ENCODE measurements at places on chromosomes 3 and 15.

- DNase-seq, result no peak
These were observed 9.9 kb downstream of the BCL6 start for GRCh38 chr3:187735383-187735782.

DNA sequence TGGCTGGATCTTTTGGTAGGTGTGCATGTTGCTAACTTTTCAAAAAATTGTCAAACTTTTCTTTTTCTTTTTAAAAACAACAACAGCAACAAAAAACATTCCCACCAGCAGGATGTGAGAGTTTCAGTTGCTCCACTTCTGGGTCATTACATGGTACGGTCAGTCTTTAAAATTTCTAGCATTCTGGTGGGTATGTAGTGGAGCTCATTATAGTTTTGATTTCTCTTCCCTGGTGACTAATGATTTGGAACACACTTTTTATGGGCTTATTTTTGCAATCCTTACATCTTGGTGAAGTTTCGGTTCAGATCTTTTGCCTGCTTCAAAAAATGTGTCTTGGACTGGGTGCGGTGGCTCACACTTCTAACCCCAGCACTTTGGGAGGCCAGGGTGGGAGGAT lies 19.3 kb downstream of the ATP1B3 start:
- DNase-seq, result no peak

DNA sequence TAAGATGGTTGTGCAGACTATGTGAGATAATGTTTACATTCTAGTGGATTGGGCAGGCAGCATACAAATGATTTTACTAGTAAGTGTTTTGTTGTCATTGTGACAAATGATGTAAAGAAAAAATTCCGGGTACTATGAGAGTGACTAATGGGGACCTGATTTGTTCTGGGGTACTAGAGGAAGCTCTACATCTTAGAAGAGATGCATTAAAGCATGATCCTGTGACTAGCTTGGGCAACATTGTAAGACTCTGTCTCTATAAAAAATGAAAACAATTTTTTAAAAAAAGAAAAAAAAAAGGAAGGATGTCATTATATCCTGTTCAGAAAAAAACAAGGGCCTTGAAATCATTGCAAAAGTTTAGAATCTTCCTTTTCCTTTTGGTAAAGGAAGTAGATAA lies 58.1 kb upstream of the MYRIP start:
- no peak for DNase-seq

- DNase-seq, result no peak
These were observed 53.6 kb upstream of the AP4E1 start for GRCh38 chr15:50854601-50855490.

DNA sequence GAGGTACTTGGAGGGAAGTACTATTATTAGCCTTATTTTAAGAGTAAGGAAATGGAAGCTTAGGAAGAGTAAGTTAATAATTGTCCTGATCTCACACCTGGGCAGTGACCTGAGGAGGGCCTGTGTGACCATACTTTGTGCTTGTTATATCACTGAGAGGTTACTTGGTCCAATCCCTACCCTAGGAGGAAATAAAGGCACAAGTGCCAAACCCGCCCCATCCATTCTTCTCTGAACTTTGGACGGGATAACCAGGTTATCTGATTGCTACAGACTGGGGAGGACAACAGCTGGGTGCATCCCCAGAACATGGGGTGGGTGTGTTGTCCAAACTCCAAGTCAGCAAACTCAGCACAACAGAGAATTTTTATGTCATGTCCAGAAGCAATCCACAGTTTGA lies 77.7 kb upstream of the NR2E3 start:
- no peak for DNase-seq

DNA sequence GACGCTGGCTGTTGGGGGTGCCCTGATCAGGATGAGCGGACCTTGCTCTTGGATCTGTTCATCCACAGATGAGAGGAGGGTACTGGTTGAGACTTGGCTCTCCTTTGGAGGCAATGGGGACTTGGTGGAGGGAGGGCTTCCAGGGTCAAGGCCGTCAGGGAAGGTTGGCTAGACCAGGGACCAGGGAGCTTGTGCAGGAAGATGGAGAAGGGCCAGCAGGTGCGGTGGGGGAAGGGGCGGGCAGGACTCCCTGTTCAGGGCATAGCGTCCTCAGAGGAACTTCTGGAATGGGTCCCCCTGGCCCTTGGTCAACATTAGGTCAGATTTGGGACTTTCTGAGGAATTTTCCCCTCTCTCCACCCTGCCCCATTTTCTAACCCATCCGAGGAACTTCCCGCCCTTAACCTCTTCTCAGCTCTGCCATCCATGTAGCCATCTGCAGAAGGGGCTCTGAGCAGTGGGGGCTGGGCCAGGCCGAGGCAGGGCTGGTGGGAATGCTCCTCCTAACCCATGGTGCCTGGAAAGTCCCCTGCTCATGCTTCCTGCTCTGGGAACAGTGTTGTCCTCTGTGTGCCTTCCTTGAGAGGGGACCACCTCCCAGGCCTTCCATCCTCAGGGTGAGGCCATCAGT lies 11.5 kb downstream of the SNX33 start:
- no peak for DNase-seq

DNA sequence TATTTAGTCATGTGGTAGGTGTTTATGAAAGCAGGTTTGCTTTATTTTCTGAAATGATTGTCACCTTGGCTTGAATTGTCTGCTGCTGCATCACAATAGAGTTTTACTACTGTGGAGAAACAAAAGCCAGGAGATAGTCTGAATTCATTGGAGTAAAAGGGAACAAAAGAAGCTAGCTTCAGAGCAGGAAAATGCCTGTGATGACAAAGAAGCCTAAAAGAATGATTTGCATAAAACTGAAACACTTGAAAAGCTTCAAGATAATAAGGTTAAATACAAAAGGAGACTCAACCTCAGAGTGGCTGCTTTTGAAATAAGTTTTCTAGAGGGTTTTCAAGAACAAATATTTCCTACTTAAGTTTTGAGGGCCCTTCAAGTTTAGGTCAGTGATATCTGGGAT lies 138.3 kb downstream of the PTPRG start:
- no peak for DNase-seq

DNA sequence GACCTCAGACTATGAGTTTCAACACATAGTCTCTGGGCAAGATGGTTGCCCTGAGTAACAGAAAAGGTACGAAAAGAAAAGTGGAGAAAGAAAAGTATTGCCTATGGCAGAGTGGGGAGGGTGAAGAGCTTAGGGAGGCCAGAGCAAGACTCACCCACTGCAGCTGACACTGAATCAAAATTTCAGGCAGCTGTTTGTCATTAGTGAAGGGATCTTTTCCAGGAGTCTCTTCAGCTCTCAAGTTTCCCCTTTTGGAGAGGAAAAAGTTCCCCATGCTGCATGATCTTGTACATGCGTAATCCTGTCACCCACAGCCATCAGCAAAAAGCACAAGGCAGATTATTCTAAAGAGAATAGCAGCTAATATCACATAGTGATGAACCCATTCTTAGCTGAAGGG lies 616.9 kb upstream of the GBE1 start:
- no peak for DNase-seq

GRCh38 chr3:22366781-22367180 lies 615.8 kb upstream of the ZNF385D start:
- no peak for DNase-seq

- no peak for DNase-seq
These were observed 107.3 kb upstream of the STT3B start for GRCh38 chr3:31425401-31425800.

GRCh38 chr15:66951531-66952320 lies 113.7 kb upstream of the SMAD3 start:
- DNase-seq, result no peak

DNA sequence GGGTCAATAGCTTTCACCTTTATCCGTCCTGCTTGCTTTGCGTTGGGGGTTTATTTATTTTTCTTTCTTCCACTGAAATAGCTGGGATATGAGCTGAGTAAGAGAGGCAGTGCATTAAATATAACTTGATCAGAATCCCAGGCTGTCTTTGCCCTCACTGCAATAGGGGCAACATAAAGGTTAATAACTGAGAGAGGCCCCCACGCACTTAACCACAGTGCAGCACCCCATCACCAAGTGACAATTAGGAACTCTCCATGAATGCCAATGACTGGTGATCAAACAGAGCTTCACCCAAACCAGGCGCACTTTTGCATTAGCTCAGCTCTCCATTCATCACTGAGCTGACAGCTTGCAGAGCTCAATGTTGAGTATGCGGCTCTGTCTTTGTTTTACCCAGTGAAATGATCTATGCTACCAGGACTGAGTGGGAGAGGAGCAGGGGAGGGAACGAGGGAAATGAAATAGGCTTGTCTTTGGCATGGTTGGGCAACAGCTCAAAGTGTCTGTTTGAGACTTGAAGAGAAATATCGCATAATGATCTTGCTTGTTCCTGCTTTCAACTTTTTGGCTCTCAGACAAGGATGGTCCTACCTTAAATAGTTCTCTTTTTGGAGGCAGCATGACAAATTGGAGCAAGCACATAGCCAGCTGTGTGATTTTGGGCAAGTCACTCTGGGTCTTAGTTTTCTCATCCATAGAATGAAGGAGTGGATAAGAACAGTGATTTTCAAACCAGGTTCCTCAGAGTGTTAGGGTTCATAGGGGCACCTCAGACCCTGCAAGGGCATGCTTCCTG lies 14.5 kb upstream of the GLCE start:
- DNase-seq, result peak; percentile 77

GRCh38 chr15:44102675-44103254 lies 92.3 kb downstream of the FRMD5 start:
- DNase-seq, result no peak

GRCh38 chr3:58321791-58322190 lies 10.9 kb upstream of the PXK start:
- DNase-seq, result no peak

DNA sequence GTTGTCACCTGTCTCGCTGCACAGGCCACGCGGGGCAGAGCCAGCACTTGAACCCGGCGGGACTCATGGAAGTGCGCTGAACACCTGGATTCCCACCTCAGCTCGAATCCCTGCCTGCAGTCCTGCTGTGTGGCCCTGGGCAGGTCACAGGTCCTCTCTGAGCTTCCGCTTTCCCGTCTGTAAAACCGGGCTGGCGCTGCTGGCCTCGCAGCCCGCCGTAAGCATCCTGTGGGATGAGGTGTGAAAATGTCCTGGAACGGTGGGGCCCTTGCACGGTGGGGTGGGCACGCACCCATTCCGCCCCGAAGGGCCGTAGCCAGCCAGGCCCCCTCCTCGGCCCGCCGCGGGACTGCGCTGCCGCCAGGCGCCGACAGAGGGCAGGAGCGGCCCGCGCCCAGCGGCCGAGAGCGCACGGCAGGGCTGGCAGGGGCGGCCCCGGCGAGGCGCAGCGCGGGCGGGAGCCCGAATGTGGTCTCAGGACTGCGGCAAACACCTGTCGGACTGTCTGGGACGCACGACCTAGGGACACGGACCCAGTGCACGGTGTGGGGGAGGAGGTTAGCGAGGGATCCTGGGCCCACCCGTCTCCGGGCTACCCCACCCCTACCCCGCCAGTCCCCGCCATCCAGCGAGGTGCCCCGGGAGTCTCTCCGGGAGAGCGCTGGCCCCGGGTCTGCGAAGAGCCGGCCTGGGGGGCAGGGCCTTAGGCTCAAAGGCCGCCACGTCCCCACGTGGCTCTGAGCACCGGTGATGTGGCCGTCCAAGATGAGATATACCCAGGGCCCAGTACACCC lies 40.4 kb downstream of the DNAJB8 start:
- peak; percentile 67 for DNase-seq

DNA sequence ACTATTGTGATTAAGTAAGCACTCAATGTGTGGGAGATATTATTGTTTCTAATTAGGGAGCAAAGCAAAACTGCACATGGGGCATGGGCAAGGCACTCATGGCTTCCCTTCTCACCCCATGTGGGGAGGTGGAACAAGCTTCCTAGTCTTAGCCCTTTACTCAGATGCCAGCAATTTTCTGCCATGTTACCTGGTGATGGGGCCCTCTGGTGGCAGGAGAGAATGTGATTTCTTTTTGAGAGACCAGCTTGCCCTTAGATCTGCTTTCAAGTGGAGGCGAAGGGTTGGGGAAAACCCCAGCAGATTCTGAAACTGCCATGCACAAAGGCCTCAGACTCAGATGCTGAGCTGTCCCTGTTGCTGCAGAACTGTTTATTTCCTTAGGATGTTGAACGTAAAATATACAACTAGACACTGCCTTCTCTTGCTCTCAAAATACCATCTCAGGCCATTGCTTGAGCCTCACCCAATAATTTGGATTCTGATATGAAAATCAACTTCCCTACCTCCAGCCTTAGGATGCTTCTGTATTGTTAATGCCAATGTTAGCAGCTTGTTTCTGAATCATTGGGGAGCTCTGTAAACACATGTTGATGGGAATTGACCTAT lies 130.2 kb upstream of the TPRG1 start:
- DNase-seq, result peak; percentile 72

- DNase-seq, result no peak
These were observed 157.5 kb downstream of the CTNNB1 start for GRCh38 chr3:41356775-41357174.

Measured in SK-N-DZ (cell line).